ENCODE measurements at places on chromosomes 12 and 14. TPM values are rescaled to one million over a fixed set of nuclear protein-coding genes. Genes with fewer than 3 reads are reported as not detected.

Gene KLRC2
- 0.30 TPM for polyA plus RNA-seq

Gene TSHR
- 0.25 TPM for polyA plus RNA-seq

Gene RPGRIP1
- polyA plus RNA-seq = 0.45 TPM

Gene SERPINA4
- not detected for polyA plus RNA-seq

Gene MRPS35
- polyA plus RNA-seq = 33.6 TPM

Gene JPH4
- 0.24 TPM for polyA plus RNA-seq

Gene PSMB11
- polyA plus RNA-seq = not detected

Gene TTC6
- polyA plus RNA-seq = not detected

Gene TMEM52B
- 0.06 TPM for polyA plus RNA-seq

Gene PPP1R36
- polyA plus RNA-seq = 7.9 TPM

Gene SLC25A47
- 0.05 TPM for polyA plus RNA-seq

Gene DENND5B
- polyA plus RNA-seq = 2.4 TPM

Gene LRTM2
- not detected for polyA plus RNA-seq

Gene SMIM41
- 0.35 TPM for polyA plus RNA-seq

Gene B4GALNT3
- 6.3 TPM for polyA plus RNA-seq

Gene RNU4-1
- polyA plus RNA-seq = not detected

Gene RNASE3
- polyA plus RNA-seq = not detected

Gene CLEC4D
- 2.7 TPM for polyA plus RNA-seq

Gene DDIT3
- polyA plus RNA-seq = 27.4 TPM

Gene PLEKHD1
- polyA plus RNA-seq = 0.05 TPM

Gene KCNH3
- 0.32 TPM for polyA plus RNA-seq

Measured in adipose tissue (tissue), 3 donors.